ENCODE measurements at places on chromosomes 2 and 18.

- DNase-seq: no peak
These were observed 278.4 kb downstream of the NDUFA10 start for GRCh38 chr2:239746559-239747246.

GRCh38 chr2:175432793-175433192, 251.3 kb upstream of the ATP5MC3 start:
- DNase-seq: no peak

DNA sequence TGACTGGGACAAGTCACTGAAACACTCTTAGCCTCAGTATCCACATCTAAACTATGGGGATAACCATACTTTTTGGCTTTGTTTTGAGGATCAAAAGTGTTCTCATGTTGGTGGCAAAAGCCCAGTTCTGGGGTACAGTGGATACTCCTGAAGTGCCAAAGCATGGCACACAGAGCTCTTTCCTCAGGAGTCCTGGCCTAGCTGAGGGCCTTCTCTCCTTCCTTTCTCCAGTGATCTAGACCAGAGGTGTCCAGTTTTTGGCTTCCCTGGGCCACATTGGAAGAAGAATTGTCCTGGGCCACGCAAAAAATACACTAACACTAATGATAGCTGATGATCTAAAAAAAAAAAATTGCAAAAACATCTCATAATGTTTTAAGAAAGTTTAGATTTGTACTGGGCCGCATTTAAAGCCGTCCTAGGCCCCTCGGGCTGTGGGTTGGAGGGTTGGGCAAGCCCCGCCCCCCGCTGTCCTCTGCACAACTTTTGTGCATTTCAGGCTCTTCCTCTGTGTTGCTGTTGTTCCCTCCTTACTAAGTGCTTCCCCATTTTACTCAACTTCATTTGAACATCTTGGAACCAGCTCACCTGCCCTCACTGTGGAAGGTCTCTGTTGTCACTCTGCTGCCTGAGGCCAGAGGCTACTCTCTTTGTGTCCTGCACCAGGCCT, 337.0 kb downstream of the CYRIA start:
- DNase-seq: no peak

GRCh38 chr2:109331896-109332848, 203.2 kb downstream of the SH3RF3 start:
- DNase-seq: peak; percentile 60

DNA sequence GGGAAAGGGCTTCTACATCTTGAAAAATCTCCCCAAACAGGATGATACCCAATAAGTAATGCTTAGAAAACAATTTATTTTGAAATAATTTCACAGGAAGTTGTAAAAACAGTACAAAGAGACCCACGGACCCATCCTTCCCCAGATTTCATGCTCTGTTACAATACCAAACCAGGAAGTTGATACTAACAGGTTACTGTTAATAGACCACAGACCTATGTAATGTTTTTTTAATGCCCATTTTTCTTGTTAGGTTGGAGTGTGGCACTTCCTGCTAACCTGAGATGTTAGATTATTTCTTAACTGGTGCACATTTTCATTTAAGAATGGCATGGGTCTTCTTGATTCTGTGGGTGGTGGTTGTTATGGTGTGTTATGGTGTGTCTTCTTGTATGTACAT, 21.4 kb upstream of the MGAT5 start:
- no peak for DNase-seq

- DNase-seq: no peak
These were observed 82.1 kb upstream of the POMC start for GRCh38 chr2:25250331-25251070.

DNA sequence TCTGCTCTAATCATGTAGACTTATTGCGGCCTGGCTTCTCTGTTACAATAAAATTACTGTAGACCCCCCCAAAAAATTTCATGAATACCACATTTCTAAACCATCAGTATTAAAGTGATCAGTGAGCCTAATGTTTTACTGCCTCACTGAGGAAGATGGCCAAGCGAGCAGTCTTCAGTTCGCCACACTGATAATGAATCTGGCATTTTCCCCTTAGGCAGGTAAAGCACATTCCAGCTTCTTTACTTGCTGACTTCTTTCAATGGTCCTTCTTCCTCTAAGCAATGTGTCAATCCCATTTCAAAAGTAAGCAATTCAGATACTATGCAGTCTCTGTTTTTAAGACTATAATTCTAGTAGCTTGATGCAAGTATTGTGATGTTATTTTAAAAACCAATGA, 137.6 kb downstream of the LAMA1 start:
- DNase-seq: no peak

Data from fibroblast of the conjunctiva (primary cell).